ENCODE measurements at places on chromosomes 2 and 18. TPM values are rescaled to one million over a fixed set of nuclear protein-coding genes. Genes with fewer than 3 reads are reported as not detected.

DNA sequence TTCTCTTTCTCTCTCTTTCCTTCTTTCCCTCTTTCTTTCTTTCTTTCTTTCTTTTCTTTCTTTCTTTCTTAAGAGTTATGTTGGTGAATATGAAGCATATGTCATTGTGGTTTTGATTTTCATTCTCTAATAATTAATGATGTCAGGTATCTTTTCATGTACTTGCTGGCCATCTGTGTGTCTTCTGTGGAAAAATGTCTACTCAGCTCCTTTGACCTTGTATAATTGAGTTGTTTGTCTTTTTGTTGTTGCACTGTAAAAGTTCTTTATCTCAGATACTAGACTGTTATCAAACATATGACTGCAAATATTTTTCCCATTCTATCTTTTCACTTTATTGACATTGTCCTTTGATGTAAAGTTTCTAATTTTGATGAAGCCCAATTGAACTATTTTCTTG is 645.1 kb downstream of the CNTNAP5 start:
- ATAC-seq = no peak

The ATG9A gene
- 28.3 TPM for total RNA-seq

The PAIP2B gene
- 2.1 TPM for total RNA-seq

DNA sequence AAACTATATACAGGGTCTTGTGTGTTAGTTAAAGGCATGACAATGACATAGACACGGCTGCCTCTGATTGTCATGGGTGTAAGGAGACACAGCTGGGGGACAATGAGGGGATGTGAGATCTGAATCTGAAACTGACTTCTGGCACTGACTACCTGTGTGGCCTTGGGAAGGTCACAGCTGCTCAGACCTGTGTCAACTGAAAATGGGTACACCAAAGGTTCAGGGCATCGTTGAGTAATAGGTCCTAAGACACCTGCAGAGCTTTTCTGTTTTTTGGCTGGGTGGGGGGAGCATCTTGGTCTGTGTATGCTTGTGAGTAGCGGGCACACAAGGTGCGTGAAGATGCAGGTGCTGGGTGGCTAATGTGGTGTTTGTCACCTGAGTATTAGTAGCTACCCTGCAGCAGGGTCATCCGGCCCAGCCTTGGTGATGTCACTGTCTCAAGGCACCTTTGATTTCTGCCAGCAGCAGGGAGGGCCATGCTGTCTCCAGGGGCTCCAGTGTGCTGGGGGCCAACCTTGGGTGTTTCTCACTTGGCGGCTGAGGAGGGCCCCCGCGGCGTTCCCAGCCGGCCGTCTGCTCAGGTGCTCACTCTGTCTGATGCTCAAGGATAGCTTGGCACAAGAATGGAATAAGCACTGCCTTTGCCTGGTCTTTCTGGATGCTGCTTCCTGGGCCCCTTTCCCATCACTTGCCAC is 53.1 kb upstream of the HS6ST1 start:
- ATAC-seq = no peak

The SNRNP200 gene
- total RNA-seq = 116 TPM
